ENCODE measurements at places on chromosomes 3 and 15.
A peak's percentile ranks its signal among the peaks of the same experiment; 100 is the strongest.

GRCh38 chr15:52003710-52004109 lies 15.3 kb upstream of the MAPK6 start:
- DNase-seq, result no peak

GRCh38 chr3:182118066-182118465 lies 406.3 kb downstream of the SOX2 start:
- no peak for DNase-seq

- no peak for DNase-seq
Observed at GRCh38 chr15:70618929-70619328, 144.4 kb downstream of the UACA start.

DNA sequence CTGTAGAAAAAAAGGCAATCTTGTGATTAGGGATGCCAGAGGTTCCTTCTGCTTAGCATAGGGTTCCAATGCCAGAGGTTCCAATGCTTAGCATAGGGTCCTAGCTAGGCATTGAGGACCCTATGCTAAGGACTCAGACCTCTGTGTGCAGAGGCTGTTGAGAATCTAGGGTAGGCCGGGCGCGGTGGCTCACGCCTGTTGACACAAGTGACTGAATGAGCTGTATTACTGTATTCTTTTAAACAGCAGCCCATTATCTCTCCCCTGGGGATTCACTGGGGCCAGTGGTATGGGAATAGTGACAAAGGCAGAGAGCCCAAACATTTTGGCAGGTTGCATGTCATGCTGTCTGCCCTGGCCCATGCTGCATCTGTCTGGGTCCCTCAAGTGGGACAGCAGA lies 16.2 kb downstream of the PAK6 start:
- no peak for DNase-seq

DNA sequence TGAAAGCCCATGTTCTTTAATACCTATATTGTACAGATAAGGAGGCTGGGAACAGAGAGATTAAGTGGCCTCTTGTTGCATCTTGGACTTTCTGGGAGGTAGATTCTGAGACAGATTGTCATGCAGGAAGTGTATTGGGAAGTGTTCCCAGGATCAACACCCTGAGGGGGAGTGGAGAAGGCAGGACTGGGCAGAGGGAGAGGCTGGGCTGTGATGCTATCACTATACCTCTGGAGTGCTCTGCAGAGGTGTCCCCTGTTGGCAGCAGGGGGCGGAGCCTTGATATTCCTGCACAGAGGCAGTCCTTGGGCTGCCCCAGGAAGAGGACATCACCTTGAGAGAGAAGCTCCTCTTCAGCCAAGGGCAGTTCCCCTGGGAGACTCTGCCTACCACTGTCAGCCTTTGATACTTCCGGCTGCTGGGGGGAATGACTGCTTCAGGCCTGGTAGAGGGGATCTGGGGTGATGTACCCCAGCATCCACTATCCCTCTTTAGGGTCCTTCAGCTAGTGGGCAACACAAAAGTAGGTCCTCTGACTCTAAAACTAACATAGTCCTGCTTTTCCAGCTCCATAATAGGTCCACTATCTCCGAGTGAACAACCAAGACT lies 97.4 kb upstream of the RNU6-1 start:
- no peak for DNase-seq

DNA sequence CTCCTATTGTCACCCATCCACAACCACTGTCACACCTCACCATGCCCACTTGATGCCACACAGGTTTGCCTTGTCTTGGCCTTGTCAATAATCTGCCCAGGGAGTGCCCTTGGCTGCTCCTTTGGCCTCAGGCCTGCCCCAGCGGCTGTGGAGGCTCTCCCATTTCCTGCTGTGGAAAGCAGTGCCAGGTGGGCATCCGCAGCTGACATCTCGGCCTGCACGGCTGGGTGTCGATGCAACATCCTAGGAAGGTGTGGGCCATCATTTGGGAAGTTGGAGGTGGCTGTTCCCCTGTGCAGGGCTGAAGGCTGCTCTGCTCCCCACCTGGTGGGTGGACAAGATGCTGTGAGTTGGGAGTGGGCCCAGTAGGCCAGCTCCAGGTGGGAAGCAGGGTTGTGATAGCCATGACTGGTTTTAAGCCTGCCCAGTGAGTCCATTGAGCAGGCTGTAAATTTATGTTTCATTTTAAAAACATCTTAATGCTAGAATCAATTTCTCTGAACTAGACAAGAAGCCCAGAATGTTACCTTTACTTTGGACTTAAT lies 12.5 kb downstream of the DNAH1 start:
- no peak for DNase-seq

DNA sequence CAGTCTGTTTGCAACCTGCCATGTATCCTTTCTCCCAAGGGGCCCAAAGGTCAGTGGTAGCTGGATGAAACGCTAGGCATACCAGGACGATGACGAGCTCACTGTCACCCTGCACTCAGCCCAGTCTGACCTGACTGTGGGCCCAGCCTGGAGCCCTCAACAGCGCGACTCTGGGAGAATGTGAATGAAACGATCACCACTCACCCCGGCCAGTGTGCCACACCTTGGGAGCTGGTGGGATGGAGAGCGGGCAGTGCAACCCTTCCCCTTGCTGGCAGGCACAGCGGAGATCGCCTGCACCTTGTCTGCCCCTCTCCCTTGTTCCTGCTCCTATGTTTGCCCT lies 27.2 kb downstream of the SRPRB start:
- DNase-seq, result no peak

GRCh38 chr3:45167011-45167911 lies 21.1 kb upstream of the CDCP1 start:
- no peak for DNase-seq

- DNase-seq, result no peak
Observed at GRCh38 chr15:76986743-76987142, 8.2 kb upstream of the PSTPIP1 start.

DNA sequence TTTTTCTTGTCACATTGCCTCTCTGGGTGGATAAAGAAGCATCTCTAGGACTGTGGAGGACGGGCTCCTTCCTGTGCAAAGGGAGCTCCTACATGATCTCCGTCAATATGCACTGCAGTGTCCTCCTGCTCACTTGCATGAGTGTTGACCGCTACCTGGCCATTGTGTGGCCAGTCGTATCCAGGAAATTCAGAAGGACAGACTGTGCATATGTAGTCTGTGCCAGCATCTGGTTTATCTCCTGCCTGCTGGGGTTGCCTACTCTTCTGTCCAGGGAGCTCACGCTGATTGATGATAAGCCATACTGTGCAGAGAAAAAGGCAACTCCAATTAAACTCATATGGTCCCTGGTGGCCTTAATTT lies 478 bp downstream of the GPR15 start:
- no peak for DNase-seq

GRCh38 chr15:80155001-80155377 lies 2.2 kb downstream of the FAH start:
- DNase-seq, result no peak

GRCh38 chr3:58596834-58597518 lies 19.8 kb upstream of the FAM107A start:
- no peak for DNase-seq

DNA sequence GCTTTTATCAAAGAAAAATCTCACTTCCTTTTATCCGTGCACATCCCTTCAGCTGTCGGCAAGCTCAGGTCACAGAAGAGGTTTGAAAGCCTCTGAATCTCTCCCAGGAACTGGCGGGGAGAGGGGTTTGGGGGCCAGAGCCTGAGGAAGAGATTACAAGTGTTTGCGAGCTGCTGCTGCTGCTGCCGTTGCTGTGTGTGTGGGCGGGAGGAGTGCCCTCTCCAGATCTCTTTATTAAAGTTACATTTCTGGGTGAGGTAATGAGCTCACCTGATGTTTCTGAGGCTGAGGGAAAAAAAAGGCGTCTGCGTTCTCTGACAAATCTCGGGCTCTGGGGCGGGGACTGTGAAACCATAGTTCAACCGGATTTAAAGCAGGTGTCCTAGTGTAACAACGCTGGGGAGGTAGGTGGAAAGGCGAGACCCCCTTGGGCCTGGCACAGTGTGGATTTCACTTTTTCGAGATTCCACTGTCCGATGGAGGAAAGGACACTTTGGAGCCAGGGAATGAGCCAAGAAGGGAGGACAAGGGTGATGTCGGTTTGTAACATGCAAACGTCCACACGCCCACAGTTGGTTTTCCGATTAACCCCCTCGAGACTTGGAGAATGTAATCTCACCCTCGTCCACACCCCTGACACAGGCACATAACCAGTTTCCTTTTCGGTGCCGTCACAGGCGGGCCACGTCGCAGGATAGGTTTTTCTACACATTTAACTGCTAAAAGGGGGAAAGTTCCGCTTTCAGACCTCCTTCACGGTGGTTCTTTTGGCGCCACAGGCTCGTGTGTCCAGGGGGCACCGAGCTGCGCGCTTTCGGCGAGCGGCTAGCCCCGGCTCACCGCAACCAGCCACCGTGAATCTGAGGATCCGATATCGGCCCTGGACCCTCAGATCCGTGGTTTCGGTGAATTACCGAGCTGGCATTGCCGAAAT lies 2.1 kb downstream of the ALCAM start:
- DNase-seq, result no peak

- no peak for DNase-seq
Observed at GRCh38 chr3:31142139-31142538, 247.7 kb upstream of the GADL1 start.

DNA sequence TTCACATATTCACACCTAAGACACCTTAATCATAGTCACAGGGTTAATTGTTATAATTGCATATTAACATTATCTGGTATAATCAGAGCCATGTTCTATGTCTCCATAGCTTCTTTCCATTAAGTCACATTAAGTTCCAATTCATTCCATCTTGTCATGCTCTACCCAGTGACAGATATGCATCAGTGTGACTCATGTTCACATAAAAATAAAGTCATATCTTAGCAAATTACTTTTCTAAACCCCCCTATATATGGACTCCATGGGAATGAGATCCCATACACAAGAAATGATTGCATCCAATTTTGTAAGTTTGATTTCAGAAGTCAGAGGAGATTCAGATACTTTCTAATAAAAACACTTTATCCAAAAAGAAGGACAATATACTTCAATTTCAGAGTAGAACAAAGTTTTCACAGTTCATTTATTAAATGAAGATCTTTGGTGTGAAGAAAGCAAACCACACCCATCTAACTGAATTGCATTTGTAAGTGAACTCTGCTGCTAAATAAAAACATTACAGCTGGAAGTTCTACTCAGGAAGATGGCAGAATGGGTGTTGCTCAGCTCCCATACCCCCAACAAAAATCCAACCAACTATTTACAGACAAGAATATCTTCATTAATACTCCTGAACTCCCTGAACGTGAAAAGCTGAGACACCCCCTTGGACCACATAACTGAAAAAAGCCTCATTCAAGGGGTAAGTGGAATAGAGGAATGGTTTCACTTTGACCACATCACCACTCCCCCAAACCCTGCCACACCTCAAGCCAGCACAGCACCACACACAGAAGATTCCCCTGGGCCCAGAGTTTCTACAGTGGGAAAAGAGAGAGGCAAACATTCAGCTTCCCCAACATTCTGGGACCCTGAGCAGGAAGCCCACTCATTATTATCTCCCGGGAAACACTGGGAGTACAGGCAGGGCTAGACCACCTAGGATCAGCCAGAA lies 27.6 kb downstream of the THBS1 start:
- no peak for DNase-seq

DNA sequence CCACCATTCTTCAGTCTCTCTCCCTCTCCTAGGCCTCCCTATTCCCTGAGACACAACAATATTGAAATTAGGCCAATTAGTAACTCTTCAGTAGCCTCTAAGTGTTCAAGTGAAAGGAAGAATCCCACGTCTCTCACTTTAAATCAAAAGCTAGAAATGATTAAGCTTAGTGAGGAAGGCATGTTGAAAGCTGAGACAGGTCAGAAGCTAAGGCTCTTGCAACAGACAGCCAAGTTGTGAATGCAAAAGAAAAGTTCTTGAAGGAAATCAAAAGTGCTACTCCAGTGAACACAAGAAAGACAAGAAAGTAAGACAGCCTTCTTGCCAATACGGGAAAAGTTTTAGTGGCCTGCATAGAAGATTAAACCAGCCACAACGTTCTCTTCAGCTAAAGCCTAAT lies 41.3 kb downstream of the PPM1L start:
- no peak for DNase-seq

GRCh38 chr3:174614036-174614435 lies 245.1 kb upstream of the NAALADL2 start:
- DNase-seq, result no peak

DNA sequence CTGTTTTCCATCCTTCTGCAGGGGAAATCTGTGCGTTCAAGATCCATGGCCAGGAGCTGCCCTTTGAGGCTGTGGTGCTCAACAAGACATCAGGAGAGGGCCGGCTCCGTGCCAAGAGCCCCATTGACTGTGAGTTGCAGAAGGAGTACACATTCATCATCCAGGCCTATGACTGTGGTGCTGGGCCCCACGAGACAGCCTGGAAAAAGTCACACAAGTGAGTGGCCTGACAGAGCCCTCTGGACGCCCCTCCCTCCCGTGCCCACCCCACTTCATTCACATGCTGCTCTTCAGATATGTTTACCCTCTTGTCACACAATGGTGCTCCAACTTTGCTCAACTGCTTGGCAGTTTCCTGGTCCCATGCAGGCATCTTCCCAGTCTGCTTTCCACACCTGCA lies 274.3 kb upstream of the TRIM42 start:
- no peak for DNase-seq

- DNase-seq, result no peak
Observed at GRCh38 chr3:175146258-175146657, 287.1 kb downstream of the NAALADL2 start.

- no peak for DNase-seq
Observed at GRCh38 chr3:126348308-126348920, 8.8 kb downstream of the KLF15 start.

- peak; percentile 46 for DNase-seq
Observed at GRCh38 chr15:79168922-79169456, 78.4 kb upstream of the RASGRF1 start.

DNA sequence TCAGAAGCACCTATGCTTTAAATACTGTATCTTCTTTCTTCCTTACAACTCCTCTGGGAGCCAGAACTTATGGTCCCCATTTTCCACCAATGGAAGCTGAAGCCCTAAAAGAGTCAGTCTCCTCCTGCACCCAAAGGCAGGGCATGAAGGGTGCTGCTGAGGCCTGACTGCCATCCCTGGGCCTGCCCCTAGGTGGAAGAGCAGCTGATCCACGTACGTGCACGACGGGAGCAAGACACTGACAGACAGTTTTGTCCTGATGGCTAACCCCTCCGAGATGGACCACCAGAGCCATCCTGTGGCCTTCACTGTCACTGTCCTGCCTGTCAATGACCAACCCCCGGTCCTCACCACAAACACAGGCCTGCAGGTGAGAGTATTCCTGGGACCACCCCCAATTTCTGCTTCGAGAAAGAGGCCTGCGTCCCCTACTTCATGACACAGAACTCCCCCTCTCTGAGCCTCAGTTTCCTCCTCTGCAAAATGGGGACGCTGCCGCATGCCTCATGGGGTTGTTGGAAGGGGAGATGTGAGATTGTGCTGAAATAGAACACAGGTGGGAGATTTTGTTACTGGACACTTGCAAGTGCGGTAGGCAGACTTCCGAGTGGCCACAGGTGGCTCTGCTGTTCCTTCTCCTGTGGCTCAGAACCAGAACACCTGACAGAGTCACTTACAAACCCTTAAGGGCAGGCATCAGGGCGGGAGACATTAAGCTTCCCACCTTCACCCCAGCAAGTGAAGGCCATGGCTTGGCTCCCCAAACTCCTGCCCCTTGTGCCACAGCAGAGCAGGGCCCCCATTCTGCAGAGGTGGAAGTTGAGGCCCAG lies 175.4 kb downstream of the TBC1D2B start:
- DNase-seq, result no peak

- no peak for DNase-seq
Observed at GRCh38 chr3:98360681-98361080, 7.0 kb downstream of the OR5K4 start.
